ENCODE measurements at places on chromosomes 3 and 15. TPM values are rescaled to one million over a fixed set of nuclear protein-coding genes. Genes with fewer than 3 reads are reported as not detected.

The SV2B gene
- total RNA-seq: not detected

The COL6A5 gene
- total RNA-seq: not detected

The SOX2 gene
- total RNA-seq: not detected

The METTL6 gene
- total RNA-seq: 23.4 TPM

The DUOX2 gene
- total RNA-seq: not detected

The RBM6 gene
- 50.2 TPM for total RNA-seq

Measured in epithelial cell of umbilical artery (primary cell).